ENCODE measurements at places on chromosomes 7 and 10.

GRCh38 chr7:68238204-68238805, 1241.7 kb downstream of the TYW1 start:
- peak; percentile 20 for DNase-seq

- no peak for DNase-seq
These were observed 35.5 kb downstream of the PPP1R3C start for GRCh38 chr10:91597197-91597881.

DNA sequence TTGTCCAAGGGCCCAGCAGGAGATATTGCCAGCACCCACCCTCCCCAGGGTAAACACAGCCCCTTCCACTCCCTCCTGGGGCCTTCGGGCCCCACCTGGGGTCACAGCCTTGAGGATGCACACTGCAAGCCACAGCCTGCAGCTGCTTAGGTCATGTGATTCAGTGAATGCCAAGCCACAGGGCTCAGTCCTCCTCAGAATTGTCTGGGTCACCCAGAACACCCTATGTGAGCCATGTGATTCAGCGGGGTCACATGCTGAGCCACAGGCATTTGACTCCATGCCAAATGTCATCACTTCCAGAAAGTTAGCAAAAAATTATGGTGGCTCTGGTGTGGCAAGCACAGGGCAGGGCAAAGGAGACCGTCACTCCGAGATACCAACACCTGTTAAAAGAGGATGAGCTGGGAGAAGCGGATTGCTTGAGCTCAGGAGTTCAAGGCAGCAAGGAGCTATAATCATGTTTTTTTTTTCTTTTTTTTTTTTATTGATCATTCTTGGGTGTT, 17.2 kb upstream of the PSAP start:
- DNase-seq: no peak

- no peak for DNase-seq
These were observed 87.7 kb upstream of the CHST15 start for GRCh38 chr10:124180947-124181549.
